ENCODE measurements at places on chromosomes 7 and 10.

DNA sequence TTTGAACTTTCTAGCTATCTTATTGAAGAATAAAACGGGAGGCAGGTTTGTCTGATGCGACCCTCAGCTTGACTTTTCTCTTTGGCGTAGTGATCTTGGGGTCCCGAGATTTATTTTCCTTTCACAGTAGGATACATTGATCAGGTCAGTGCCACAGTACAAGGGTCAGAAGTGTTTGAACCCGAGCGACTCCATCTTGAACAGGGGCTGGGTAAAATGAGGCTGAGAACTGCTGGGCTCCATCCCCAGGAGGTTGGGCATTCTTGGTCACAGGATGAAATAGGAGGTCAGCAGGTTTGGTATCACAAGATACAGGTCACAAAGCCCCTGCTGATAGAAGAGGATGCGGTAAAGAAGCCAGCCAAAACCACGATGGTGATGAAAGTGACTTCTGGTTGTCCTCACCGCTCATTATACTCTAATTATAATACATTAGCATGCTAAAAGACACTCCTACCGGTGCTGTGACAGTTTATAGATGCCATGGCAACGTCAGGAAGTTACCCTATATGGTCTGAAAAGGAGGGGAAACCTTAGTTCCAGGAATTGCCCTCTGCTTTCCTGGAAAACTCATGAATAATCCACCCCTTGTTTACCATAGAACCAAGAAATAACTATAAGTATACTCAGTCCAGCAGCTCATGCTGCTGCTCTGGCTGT, 3.0 kb upstream of the TECPR1 start:
- no peak for DNase-seq

DNA sequence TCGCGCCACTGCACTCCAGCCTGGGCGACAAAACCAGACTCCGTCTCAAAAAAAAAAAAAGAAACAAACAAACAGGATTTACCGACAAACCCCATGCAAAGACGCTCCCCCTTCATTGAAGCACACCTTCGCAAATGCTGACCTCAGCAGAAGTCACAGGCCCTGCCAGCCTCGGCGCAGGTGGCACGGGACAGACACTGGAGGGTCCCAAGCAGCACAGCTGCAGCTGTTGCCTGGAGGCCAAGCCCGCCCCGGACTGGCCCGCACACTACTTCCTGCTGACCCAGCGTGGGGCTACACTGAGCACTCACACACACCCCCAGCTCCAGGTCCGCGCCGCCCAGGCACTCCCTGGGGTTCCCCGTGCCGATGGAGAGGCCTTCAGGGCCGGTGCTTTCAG, 31.2 kb downstream of the SNX8 start:
- DNase-seq, result no peak

GRCh38 chr10:118108194-118109026, 61.7 kb upstream of the RAB11FIP2 start:
- no peak for DNase-seq

GRCh38 chr10:121683816-121684215, 85.6 kb upstream of the FGFR2 start:
- DNase-seq, result no peak

GRCh38 chr7:84194484-84195271, at the start of gene SEMA3A:
Gene SEMA3A, minus strand, starts transcription at chr7:84194789. Its CDS starts 203 bp downstream, at chr7:84194586.
- DNase-seq, result no peak

DNA sequence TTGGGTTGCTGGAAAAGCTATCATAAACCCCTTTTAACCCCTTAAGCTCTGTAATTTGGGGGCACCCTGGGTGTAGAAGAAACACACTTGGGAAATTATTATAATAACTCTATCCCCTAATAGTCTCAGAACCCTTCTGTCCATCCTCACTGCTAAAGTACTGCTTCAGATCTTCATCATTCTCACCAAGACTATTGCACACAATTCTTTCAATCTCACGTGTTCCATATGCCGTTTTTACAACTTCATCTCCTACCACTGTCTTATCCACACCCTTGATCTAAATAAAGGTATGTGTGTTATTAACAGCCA, 15.8 kb downstream of the ANKRD22 start:
- no peak for DNase-seq

GRCh38 chr7:41795276-41795833, 92.5 kb upstream of the INHBA start:
- DNase-seq, result no peak

DNA sequence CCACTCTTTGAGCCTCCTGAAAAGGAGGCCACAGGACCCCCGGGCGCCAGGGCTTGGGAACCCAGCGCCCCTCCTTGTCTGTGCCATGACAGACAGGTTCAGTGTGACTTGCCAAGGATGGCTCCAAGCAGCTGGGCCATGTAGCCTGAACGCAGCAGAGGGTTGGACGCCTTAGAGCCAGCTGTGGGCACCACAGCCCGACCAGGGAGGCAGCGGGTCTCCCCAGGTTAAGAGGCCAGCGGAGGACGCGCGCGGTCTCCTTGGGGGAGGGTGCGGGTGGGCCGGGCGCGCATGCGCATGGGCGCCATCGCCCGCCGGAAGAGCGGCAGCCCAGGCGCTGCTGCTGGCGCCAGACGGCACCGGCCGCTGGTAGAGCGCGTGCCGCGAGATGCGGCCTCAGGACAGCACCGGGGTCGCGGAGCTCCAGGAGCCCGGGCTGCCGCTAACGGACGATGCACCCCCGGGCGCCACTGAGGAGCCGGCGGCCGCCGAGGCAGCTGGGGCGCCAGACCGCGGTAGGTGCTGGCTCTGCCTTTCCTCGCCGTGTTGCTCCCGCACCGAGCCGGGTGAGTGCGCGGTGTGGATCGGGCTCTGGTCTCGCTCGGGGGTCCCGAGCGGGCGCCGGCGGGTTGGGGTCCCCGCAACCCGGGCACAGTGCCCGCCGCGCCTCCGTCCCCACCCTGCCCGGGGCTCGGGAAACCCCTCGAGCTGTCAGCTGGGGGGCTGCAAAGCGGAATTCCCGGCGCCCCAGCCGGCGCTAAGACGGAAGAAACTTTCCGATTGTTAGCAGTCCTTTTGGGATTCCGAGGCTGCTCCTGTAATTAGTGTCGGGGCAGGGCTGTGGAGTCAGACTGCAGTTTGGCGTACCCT, at the start of gene SLC35G1:
TSS of gene SLC35G1 (plus strand) at position 333 of the 870 bp plus-strand sequence. CDS start at position 389, 56 bp downstream.
- peak; percentile 53 for DNase-seq

- no peak for DNase-seq
These were observed 11.8 kb downstream of the GPR146 start for GRCh38 chr7:1055956-1056784.

DNA sequence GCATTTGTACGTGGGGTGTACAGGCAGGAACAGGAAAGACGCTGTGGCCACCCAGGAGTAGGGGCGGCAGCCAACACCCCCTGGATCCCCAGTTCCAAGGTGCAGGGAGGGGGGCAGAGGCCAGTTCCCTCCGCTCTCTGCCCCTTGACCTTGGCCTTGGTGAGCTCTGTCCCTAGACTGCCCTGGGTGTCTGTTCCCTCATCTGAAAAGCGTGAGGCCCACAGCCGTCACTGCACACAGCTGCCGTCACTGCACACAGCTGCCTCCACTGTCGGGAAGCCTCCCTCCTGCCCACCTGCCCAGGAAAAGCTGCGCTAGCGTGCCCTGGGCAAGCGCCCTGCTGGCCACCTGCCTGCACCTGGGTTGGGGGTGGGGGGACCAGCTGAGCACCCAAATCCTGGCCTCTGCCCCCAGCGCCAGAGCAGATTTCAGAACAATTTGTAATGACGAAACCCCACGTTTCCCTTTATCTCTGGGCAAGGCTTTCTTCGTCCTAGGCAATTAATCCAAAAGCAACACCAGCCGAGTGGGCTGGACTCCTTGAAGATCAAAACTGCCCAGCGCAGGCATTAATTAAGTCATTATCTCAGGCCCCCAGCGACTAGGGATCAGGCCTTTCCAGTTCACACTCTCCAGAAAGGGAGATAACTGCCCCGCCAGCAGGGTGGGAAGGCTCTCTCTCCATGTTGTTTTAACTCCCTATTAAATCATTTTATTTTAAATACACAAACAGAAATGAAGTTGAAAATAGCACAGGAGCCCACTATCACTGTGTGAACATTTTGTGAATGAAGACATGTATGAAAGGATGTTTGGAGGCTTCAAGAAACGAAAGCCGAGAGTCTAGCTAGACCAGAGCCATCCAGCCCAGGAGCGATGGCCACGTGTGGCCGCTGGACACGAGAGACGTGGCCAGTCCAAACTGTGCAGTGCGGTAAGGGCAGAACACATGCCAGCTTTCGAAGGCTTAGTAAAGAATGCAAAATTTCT, 4.0 kb upstream of the PDGFA start:
- DNase-seq, result no peak

DNA sequence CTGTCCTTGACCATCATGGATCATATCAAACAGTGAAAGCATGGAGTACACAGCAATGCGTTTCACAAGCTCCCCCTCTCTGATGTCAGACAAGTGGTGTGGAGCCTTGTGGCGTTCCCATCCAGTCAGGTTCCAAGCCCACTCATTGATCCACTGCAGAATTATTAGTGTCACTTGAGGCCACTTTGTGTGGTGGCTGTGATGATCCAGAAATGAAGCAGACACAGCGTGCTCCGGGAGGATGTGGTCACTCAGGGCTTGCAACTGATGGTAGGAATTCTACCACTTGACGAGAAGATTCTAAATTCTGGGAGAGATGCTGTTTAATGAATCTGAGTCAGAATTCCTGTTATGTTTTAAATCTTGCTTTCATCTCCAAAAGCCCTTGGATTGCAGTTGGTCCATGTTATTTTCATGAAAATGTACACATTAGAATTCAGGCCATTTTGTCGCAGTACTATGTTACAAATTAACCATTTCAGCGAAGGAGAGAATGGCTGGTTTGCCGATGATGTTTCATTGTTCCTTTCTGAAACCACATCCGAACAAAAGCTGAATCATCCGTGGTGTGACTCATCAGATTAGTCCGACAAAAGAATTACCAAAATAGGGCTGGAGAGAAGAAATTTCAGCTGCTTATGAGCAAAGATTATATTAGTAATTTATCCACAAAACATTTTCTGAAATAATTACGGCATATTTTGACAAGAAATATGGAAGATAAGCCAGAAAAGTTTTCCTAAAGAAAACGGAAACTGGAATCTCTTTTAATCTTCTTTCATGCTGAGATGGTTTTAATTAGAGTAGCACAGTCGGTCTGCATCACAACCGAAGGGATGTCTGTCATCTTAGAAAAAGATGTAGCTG, 48.1 kb downstream of the INSYN2A start:
- no peak for DNase-seq

DNA sequence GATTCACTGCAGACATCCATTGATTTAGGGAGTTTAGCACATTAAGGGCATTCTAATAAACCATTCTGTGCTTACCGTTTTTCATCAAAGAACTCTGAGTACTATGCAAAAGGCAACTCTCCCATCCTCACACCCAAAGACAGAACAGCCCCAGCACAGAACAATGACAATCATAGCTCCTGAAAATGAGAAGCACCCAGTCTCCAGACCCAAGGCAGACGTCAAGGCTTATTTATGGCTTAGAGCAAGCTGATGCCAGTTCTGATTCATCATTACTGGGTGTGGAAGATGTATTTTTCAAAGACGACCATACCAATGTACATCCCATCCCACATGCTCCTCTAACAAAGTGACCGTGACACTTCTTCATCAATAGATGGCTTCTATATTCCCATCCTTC, 67.6 kb downstream of the OSBPL3 start:
- no peak for DNase-seq

All from activated CD4-positive, alpha-beta T cell treated with anti-CD3 and anti-CD28 coated beads, Interleukin-2, amount 50 U/mL, for 4 hours (primary cell).